Fibroblast of skin of right quadriceps (primary cell): ENCODE measurements at places on chromosomes 7 and 10.

DNA sequence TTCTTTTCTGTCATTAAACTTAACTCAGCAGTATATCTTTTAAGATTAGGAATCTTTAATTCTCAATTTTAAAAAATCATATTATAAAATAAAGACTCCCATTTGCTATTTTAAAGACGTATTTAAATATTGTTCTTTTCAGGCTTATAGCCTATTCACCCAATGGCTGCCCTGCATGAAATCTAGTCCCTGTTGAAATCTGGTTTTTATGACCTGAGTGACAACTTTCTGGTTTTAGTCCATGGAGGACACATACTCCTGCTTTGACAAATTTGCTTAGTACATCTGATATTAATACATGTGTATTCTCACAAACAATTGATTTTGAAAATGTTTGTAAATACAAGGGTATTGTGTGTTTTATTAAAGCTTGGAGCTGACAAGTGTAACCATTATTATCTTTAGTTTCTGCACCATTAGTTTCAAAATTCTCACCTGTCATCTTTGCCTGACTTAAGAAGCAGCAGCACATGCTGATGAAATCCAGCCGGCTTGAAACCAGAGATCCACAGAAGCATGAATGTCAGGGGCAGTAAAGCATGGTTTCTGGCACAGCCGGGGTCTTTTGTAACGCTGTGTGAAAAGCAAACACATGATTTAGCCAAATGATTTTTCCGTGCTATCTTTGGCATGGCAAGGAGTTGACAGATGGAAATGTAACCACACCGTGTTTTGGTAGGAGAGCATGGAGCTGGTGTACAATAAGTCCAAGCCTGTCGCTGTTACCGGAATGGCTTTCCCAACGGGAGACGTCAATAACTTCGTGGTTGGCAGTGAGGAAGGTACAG, 262.8 kb downstream of the DYNC1I1 start:
- no peak for DNase-seq

GRCh38 chr7:94272821-94273583, 121.7 kb upstream of the COL1A2 start:
- peak; percentile 46 for DNase-seq

GRCh38 chr7:82669141-82669540, 225.6 kb upstream of the CACNA2D1 start:
- DNase-seq = no peak

DNA sequence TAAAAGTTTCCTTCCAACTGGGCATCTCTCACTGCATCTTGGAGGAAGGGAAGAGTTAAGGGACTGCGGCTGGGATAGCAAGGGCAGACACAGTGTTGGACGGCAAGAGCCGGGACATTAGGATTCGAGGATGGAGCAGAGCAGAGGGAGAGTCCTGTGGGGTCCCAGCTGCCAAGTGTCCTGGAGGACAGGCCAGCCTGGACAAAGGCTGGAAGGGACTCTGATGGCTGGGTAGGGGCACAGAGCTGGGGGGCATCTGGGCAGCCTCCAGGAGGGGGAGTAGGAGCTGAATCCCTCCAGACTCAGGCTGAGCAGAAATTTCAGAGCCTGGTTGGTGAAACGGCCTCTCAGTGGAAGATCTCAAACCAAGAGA, 19.2 kb downstream of the SFTPA1 start:
- DNase-seq = no peak

GRCh38 chr10:132111121-132111731, 45.5 kb downstream of the JAKMIP3 start:
- no peak for DNase-seq

DNA sequence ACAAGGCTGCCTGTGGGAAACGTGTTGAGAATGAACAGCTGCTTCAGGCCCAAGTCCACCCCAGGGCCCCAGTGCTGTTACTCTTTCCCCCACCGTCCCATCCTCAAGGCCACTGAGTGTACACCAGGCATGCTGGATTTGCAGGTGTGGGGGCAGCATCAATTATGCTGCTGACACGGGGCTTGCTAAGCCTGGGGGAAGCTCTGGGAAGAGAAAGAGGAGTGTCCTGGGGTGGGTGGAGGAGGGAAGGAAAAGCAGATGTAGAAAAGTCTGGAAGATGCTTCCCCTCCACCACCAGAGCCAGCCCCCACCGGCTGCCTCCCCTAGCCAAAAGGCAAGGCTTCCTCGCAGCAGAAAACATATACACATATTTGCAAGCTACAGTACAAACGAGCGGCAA, 153.9 kb downstream of the CDH23 start:
- no peak for DNase-seq

GRCh38 chr7:106065575-106066500, 46.3 kb downstream of the SYPL1 start:
- peak; percentile 15 for DNase-seq

GRCh38 chr7:140898786-140899536, 25.8 kb downstream of the BRAF start:
- DNase-seq = peak; percentile 6

- DNase-seq = no peak
These were observed 43.3 kb upstream of the ITGA8 start for GRCh38 chr10:15763006-15763405.

GRCh38 chr7:130352194-130353074, 7.8 kb downstream of the CPA5 start:
- peak; percentile 83 for DNase-seq
